ENCODE measurements at places on chromosomes 1 and 21.
A peak's percentile ranks its signal among the peaks of the same experiment; 100 is the strongest.

DNA sequence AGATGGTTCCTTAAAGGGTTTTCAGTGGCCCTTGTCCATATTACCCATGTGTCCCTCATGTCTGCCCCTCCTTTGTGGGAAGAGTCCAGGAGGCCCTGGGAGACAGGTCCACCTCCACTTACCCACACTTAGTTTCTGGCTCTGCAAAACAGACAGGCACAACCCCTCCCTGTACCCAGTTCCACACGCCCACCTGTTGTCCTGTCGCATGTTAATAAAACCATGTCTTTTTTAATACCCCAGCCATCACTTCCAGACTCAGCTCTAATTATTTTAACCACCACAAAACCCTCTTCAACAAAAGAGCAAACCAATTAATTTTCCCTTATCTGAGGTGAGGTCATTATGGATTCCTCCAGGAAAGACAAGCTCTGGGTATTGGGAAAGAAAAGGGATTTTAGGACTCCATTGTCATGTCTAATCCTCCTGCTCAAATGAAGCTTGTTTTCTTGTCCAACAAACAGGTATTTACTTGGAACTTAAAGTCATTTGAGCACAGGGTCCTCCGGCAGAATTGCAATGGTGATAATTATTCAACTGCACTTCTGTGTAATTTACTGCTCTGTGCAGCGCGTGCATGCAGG lies 68.9 kb downstream of the CCDC185 start:
- H3K4me1 ChIP-seq: no peaks in the 10 kb centered on the region
- H3K4me3 ChIP-seq: no peak overlapping the region
- H3K27me3 ChIP-seq: peaks cover 15% of the 10 kb centered on the region
- H3K36me3 ChIP-seq: no peaks in the 10 kb centered on the region

DNA sequence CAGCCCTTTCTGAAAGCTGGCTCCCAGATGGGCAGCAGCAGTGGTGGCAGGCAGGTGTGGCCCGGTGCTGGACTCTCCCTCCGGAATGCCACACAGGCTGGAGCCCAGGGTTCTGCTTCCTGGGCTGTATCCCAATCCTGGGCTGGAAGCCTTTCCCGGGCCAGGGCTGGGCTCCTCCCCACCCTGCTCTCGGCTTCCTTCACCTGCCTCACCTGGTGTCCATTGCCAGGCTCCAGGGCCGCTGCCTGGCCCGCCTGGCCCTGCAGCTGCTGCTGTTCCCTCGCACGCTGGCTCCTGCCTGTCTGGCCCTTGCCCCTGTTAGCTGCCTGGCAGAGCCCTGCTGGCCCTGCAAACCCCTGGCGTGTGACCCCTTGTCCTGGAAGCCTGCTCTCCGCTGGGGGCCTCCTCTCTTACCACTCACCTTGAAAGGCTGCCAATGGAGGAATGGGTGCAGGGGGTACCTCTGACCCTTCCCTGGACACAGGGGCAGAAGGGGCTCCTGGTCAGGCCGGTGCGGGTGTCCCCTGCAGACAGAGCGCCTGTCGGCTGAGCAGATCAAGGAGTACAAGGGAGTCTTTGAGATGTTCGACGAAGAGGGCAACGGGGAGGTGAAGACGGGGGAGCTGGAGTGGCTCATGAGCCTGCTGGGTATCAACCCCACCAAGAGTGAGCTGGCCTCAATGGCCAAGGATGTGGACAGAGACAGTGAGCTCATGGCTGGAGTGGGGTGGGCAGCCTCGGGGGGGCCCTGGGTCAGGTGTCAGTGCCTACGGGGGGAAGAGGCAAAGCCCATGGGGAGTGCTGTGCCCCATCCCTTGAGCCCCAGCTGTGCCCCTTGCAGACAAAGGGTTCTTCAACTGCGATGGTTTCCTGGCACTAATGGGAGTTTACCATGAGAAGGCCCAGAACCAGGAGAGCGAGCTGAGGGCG lies 1.1 kb downstream of the CALML6 start:
- no peak for DNase-seq
- peaks cover 7% of the 10 kb centered on the region for H3K4me1 ChIP-seq
- peak overlapping the region; percentile 29 for H3K4me3 ChIP-seq
- H3K27ac ChIP-seq: no peak overlapping the region
- peaks cover 9% of the 10 kb centered on the region for H3K36me3 ChIP-seq
- H3K27me3 ChIP-seq: peaks cover 7% of the 10 kb centered on the region

DNA sequence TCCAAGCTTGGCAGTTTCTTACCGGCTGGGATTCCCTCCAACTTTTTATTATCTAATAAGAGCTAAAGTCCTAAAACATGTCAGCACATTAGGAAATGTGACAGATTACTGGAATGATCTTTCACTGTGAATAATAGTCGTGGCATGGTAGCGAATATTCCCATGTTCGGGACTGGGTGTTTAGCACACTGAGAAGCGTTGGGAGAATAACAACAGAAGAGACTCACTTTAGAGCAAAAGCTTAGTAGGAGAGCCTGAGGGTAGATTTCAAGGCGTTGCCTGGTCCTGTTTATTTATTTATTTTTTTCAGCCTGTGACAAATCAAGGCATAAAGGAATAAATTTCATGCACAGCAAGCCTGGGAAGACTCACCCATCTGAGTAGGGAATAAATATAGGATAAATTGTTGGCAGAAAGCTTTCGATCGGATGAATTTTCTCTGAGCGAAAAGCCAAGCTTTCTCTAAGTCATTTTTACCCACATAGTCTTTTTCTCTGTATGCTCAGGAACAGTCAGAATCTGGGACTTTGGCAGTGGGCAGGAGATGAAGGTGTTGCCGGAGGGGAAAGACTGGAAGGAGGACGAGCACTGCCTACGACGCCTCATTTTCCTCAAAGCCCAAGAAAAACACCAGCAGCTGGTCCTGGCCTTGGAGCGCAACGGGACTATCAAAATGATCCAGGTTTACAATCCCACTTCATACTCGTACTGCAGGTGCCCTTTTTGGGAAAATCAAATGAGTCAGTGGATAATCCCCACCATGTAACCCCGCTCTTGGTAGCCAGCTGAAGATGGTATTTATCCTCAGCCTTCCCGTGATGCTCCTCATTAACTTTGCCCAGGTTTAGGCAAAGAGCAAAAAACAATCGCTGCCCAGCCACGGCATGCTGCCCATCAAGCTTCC lies 97.2 kb downstream of the WDR64 start:
- no peaks in the 10 kb centered on the region for H3K4me1 ChIP-seq
- H3K36me3 ChIP-seq: no peaks in the 10 kb centered on the region
- DNase-seq: no peak
- no peak overlapping the region for H3K4me3 ChIP-seq
- no peak overlapping the region for H3K27ac ChIP-seq

DNA sequence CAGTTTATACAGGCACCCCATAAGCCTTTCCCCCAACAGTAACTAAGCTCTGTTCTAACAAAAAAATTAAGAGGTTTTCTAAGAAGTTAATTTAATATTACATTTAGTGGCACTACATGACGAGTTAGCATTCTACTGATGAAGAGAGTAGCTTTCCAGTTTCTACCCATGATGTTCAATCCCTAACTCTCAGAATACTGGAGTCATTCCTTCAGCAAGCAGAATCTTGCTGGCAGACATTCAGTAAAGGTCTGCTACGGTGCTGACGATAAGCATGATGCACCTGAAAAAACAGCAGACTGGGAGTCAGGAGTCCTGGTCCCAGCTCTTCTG lies 24.5 kb downstream of the SRSF4 start:
- H3K27me3 ChIP-seq: no peaks in the 10 kb centered on the region
- no peak for DNase-seq
- peaks cover 86% of the 10 kb centered on the region for H3K36me3 ChIP-seq
- no peak overlapping the region for H3K4me3 ChIP-seq
- peaks cover under 1% of the 10 kb centered on the region for H3K4me1 ChIP-seq
- no peak overlapping the region for H3K27ac ChIP-seq

GRCh38 chr1:157137408-157138219 lies 581 bp downstream of the ETV3 start:
- DNase-seq: no peak
- peak overlapping the region; percentile 98 for H3K27ac ChIP-seq
- no peaks in the 10 kb centered on the region for H3K27me3 ChIP-seq
- H3K4me3 ChIP-seq: peak overlapping the region; percentile 98

DNA sequence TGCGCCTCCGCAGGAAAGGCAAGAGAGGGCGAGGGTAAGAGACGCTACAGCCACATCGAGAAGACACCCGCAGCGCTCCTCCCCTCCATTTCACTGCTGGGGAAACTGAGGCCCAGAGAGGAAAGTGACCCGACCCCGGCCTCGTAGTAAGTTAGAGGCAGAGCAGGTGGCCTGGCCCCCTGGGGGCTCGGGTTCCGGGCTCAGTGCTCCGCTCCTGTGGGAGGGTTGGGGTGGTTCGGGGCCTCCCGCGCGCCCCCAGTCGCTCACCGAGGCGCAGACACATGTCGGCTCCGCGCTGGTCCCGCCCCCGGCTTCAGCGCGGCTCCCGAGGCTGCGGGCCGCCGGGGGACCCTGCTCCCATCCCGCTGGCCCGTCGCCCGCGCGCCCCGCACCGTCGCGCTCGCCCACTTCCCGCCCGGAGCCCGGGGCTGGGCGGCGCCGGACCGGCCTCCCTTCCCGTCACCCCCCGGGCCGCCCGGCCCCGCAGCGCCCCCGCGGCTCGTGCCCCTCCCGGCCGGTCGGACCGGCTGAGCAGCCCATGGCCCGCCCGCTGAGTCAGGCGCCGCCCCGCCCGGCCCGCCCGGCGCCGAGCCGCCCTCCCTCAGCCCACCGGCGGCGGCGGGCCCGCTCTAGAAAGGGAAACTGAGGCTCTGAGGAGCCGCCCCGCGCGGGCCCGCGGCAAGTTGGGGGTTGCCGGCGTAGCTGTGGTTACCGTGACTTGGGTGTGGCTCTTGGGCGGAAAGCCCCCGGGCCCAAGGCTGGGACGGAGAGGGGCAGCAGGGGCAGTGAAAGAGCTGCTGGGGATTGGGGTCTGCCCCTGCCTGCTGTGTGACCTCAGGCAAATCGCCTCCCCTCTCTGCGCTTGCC lies at the start of gene TMEM54:
Gene TMEM54, minus strand, starts transcription at position 434 of the 867 bp plus-strand sequence. Its CDS starts 151 bp downstream, at position 283.
- no peak for DNase-seq
- peaks cover 71% of the 10 kb centered on the region for H3K27me3 ChIP-seq
- H3K4me3 ChIP-seq: peak within 1 kb of the TSS; percentile 82
- no peaks in the 10 kb centered on the region for H3K36me3 ChIP-seq
- peaks cover 11% of the 10 kb centered on the region for H3K4me1 ChIP-seq

- H3K27ac ChIP-seq: no peak overlapping the region
- no peaks in the 10 kb centered on the region for H3K4me1 ChIP-seq
- no peak for DNase-seq
- H3K36me3 ChIP-seq: no peaks in the 10 kb centered on the region
These were observed 42.7 kb upstream of the SLC22A15 start for GRCh38 chr1:115933625-115934024.

DNA sequence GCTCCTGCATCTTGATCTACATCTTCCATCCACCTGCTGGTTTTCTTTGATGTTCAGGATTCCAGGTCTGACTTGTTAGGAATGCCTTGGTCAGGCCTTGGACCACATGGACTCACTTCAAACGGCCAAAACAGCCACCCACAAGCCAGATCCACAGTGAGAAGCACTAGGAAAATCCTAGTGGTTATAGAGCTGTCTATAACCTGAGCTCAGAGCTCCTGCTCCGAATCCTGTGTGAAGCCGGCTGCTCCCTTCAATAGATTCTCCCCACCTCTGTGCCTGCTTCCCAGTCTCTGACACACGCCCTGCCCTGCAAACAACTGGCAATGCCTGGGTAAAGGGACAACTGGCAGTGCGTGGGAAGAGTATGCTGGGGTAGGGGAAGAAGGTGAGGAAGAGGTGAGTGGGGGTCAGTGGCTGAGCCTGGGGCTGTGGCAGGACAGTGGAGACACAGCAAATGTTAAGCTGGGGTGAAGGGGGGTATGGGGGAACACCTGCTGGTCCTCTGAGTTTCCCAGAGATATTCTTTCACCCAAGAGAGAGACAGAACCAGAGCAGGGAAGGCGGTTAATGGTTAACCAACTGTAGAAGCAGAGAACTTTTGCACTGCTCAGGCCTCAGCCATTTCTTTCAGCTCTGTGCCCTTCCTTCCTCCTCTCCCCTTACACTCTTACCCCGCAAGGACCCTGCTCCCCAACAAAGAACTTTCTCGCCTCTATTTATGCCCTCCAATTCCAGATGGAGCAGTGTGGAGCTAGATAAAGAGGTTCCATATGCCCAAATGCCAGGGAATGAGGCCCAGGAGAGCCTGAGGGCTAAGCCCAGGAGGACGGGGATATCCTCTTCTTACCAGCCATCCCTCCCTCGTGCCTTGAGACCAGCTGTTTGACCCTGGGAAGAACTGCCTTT lies 4.5 kb downstream of the PLXNA2 start:
- peaks cover 53% of the 10 kb centered on the region for H3K27me3 ChIP-seq
- no peaks in the 10 kb centered on the region for H3K36me3 ChIP-seq
- H3K27ac ChIP-seq: no peak overlapping the region

DNA sequence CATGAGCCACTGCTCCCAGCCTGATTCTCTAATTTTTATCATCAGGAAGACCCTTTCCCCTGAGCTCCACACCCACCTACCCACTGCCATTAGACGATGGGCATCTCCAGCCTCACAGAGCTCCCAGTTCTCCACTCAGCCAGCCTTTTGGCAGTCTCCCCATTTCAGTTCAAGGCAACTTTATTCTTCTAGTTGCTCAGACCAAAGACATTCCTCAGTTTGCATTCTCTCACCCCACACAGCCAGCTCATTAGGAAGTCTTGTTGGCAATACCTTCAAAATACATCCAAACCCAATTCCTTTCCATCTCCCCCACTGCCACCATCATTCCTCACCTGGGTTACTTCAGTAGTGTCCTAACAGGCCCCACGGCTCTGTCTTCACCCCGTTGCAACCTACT lies 53.4 kb upstream of the COX20 start:
- no peak for DNase-seq
- no peaks in the 10 kb centered on the region for H3K36me3 ChIP-seq
- no peaks in the 10 kb centered on the region for H3K4me1 ChIP-seq
- no peak overlapping the region for H3K4me3 ChIP-seq
- no peak overlapping the region for H3K27ac ChIP-seq

GRCh38 chr1:6338695-6339094 lies 54.9 kb downstream of the ACOT7 start:
- H3K27ac ChIP-seq: no peak overlapping the region
- peaks cover 4% of the 10 kb centered on the region for H3K36me3 ChIP-seq
- no peak for DNase-seq

GRCh38 chr1:94309216-94309615 lies 71.8 kb upstream of the ARHGAP29 start:
- DNase-seq: no peak
- no peak overlapping the region for H3K27ac ChIP-seq
- H3K36me3 ChIP-seq: no peaks in the 10 kb centered on the region
- H3K4me3 ChIP-seq: no peak overlapping the region
- H3K27me3 ChIP-seq: peaks cover 11% of the 10 kb centered on the region

Data from effector memory CD8-positive, alpha-beta T cell (primary cell).